ENCODE measurements at places on chromosomes 3 and 15. TPM values are rescaled to one million over a fixed set of nuclear protein-coding genes. Genes with fewer than 3 reads are reported as not detected.

GRCh38 chr3:183354874-183355273, 73.5 kb downstream of the MCF2L2 start:
- no peak for DNase-seq
- H3K36me3 ChIP-seq = peaks cover 13% of the 10 kb centered on the region
- H3K4me1 ChIP-seq = peaks cover 20% of the 10 kb centered on the region
- no peak overlapping the region for H3K4me3 ChIP-seq

DNA sequence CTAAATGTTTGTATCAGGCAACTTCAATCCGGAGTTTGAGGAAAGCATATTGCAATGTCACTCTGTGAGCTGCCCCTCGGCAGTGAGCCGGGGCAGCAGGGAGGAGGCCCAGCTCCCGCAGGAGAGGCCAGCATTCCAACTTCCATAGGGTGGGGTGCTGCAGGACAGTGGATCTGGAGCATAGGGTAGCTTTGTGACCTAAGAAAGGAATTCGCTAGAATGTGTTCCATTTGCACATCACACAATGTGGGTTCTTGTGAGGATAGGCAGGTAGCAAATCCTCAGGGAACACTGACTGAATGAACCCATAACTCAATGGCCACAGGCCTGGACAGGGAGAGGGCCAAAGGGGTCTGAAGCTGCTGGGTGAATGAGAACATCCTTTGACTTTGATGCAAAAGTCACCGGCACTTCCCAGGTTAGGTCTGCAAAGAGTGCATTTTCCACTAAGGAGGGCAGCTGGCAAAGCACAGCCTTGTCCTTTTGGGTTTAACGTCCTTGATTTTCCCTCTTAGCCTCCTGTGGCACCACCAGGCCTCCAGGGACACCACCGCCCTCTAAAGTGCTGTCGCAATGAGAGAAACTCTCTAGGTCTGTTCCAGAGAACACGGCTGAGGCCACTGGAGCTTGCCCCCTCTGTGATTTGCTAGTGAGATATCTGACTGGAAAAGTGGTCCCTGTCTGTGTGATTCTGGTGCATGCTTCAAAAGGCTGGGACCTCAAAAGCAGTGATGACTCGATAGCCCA, 36.2 kb downstream of the GABRB3 start:
- H3K27ac ChIP-seq = no peak overlapping the region
- no peaks in the 10 kb centered on the region for H3K4me1 ChIP-seq
- no peaks in the 10 kb centered on the region for H3K27me3 ChIP-seq
- DNase-seq = no peak

GRCh38 chr3:30393079-30393478, 213.3 kb upstream of the TGFBR2 start:
- DNase-seq = no peak
- H3K4me1 ChIP-seq = no peaks in the 10 kb centered on the region
- H3K36me3 ChIP-seq = peaks cover 12% of the 10 kb centered on the region
- no peak overlapping the region for H3K4me3 ChIP-seq

- peak overlapping the region; percentile 46 for H3K27ac ChIP-seq
- peaks cover 4% of the 10 kb centered on the region for H3K36me3 ChIP-seq
- no peaks in the 10 kb centered on the region for H3K27me3 ChIP-seq
- peaks cover 29% of the 10 kb centered on the region for H3K4me1 ChIP-seq
These were observed 16.0 kb upstream of the MYO1E start for GRCh38 chr15:59388670-59389069.

- no peaks in the 10 kb centered on the region for H3K27me3 ChIP-seq
- H3K36me3 ChIP-seq = peaks cover 25% of the 10 kb centered on the region
- H3K4me1 ChIP-seq = no peaks in the 10 kb centered on the region
- no peak overlapping the region for H3K4me3 ChIP-seq
- H3K27ac ChIP-seq = peak overlapping the region; percentile 9
These were observed 42.1 kb downstream of the TLE3 start for GRCh38 chr15:70055601-70056051.

Gene PP2D1
- not detected for total RNA-seq

GRCh38 chr3:149648525-149648924, 9.3 kb downstream of the WWTR1 start:
- DNase-seq = no peak
- peaks cover 19% of the 10 kb centered on the region for H3K27me3 ChIP-seq
- H3K36me3 ChIP-seq = no peaks in the 10 kb centered on the region
- no peak overlapping the region for H3K27ac ChIP-seq

Gene MAP1A
- 3.5 TPM for total RNA-seq

Gene SEMA5B
- 0.28 TPM for total RNA-seq

DNA sequence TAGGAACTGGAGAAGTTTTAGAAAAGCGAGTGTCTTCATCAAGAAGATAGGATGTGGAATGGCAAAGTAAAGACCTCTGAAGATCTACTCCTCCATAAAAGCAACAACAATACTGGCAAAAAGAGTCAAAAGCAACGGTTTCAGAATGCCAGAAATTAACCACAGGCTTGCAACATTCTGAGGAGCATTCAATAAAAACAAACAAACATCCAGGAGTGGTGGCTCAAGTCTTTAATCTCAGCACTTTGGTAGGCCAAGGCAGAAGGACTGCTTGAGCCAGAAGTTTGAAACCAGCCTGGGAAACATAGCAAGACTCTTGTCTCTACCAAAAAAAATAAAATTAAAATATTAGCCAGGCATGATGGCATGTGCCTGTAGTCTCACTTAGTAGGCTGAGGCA, 143.2 kb upstream of the HACD2 start:
- no peak overlapping the region for H3K27ac ChIP-seq
- no peaks in the 10 kb centered on the region for H3K36me3 ChIP-seq
- H3K4me1 ChIP-seq = no peaks in the 10 kb centered on the region
- peaks cover 12% of the 10 kb centered on the region for H3K27me3 ChIP-seq
- no peak for DNase-seq

Gene TICRR
- total RNA-seq = 20.6 TPM

DNA sequence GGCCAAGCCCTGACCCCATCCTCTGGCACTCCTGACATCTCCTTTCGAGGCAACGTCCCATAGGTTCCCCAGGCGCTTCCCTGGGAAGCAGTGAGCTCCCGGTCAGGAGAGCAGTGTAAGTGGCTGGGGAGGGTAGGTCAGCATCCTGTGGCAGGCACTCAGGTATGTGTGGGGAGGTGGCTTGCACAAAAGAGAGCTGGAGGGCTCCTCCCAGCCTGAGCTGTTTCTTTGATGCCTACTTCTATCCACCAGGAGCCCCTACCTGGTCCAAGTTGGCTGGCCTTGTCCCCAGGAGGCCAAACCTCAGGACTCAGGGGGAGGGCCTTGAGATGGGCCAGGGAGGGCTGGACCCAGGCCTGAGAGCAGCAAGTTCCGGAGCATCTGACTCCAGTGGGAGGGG, 31.7 kb upstream of the LINGO1 start:
- H3K4me1 ChIP-seq = no peaks in the 10 kb centered on the region
- DNase-seq = no peak
- H3K27me3 ChIP-seq = peaks cover 4% of the 10 kb centered on the region
- no peak overlapping the region for H3K4me3 ChIP-seq
- no peaks in the 10 kb centered on the region for H3K36me3 ChIP-seq
- no peak overlapping the region for H3K27ac ChIP-seq

DNA sequence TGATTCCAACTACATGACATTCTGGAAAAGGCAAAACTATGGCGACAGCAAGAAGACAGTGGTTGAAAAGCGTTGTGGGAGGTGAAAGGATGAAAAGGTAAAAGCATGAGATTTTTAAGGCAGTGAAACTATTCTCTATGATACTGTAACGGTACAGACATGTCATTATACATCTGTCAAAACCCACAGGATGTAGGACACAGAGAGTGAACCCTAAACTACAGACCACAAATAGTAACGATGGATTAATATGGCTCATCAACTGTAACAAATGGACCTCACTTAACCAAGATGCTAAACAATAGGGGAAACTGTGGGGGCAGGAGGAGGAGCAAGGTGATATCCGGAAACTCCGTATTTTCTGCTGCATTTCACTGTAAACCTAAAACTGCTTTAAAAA, 39.1 kb downstream of the MYO9A start:
- H3K4me3 ChIP-seq = no peak overlapping the region
- peaks cover 4% of the 10 kb centered on the region for H3K27me3 ChIP-seq
- H3K4me1 ChIP-seq = peaks cover 8% of the 10 kb centered on the region
- DNase-seq = no peak
- peaks cover 7% of the 10 kb centered on the region for H3K36me3 ChIP-seq
- no peak overlapping the region for H3K27ac ChIP-seq

Gene EPHA3
- total RNA-seq = not detected

- H3K27me3 ChIP-seq = no peaks in the 10 kb centered on the region
- peaks cover 18% of the 10 kb centered on the region for H3K36me3 ChIP-seq
- H3K4me1 ChIP-seq = peaks cover 41% of the 10 kb centered on the region
- DNase-seq = no peak
These were observed 11.9 kb downstream of the ANP32A start for GRCh38 chr15:68808770-68809169.

DNA sequence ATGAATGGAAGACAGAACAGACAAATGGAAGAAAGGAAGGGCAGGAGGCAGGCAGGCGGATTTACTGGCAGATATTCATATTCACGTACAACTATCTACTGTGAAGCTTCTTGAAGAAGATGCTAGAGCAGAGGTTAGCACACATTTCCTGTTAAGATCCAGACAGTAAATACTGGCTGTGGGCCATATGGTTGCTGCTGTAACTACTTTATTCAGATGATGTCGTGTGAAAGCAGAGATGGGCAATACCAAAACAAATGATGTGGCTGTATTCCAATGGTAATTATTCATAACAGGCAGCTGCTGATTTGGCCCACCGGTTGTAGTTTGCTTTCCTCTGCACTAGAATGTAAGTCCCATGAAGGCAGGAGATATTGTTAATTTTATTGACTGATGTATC, 115.7 kb upstream of the PRTG start:
- H3K36me3 ChIP-seq = peaks cover 15% of the 10 kb centered on the region
- H3K4me1 ChIP-seq = no peaks in the 10 kb centered on the region
- H3K4me3 ChIP-seq = no peak overlapping the region
- no peak for DNase-seq
- H3K27ac ChIP-seq = no peak overlapping the region

Gene CX3CR1
- total RNA-seq = 0.94 TPM

GRCh38 chr3:49511639-49512038, 41.6 kb downstream of the DAG1 start:
- no peaks in the 10 kb centered on the region for H3K4me1 ChIP-seq
- H3K27ac ChIP-seq = no peak overlapping the region
- no peak overlapping the region for H3K4me3 ChIP-seq
- peaks cover 22% of the 10 kb centered on the region for H3K36me3 ChIP-seq

DNA sequence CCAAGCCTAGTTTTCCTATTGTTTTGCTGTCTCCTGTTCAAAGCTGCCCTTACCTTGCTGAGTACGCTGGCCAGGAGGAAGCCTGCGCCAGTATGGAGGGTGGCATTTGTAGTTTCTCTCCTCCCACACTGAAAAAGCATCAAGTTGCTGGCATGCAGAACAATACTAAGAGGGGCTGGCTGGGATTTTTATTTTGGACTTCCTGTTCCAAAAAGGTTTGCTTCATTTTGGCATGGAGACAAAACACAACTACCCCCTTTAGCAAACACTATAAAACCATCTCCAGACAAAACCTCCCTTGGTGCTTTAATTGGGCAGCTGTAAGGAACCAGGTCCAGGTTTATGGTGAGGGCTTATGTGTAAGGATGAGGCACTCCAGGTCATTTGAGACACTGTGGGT, 457.6 kb downstream of the PDCD6IP start:
- no peak overlapping the region for H3K27ac ChIP-seq
- no peaks in the 10 kb centered on the region for H3K4me1 ChIP-seq
- H3K4me3 ChIP-seq = no peak overlapping the region

Gene RNF7
- total RNA-seq = 52.5 TPM

- no peaks in the 10 kb centered on the region for H3K36me3 ChIP-seq
- H3K4me1 ChIP-seq = no peaks in the 10 kb centered on the region
- H3K27ac ChIP-seq = no peak overlapping the region
- no peak for DNase-seq
These were observed 100.3 kb downstream of the MECOM start for GRCh38 chr3:169562988-169563774.

DNA sequence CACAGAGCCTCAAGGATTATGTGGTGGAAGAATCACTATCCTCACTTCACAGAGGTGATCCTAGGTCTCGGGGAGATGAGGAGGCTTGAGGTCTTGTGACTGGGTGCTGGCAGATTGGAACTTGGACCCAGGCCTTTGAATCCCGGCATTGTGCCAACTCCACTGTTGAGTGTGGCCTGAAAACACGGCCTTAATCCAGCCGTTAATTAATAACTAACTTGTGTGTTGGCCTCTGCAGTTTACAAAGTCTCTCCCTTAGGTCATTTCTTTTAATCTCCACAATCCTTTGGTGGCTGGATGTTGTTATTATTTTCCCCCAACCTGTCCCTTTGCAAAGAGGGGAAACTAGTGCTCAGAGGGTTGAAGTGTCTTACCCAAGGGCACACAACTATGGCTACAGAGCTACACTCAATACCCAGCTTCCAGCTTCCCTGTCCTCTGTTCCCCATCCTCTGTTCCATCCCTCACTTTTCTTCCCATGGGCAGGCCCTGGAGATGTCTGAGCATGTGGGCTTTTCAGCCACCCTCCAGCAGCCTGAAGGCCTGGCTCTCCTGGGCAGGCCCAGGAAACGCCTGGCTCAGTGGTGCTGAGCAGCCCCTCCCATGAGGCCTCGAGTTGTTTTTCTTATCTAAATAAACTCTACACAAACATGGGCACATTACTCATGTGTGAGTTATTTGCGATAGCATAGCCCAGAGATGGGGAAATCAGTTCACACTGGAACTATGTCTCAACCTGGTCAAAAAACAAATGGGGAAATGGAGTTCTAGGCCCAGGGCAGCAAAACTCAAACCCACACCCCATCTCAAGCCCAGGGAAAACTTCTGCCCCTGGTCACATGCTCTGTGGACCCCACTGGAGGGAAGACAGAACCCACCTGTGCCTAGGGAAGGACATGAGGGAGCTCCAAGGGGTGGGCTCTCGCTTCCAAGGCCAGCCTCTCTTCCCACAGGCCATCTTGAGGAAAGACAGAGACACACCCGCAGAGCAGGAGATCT, 16.8 kb upstream of the SMAD3 start:
- DNase-seq = no peak
- peaks cover 2% of the 10 kb centered on the region for H3K27me3 ChIP-seq
- peaks cover 12% of the 10 kb centered on the region for H3K4me1 ChIP-seq
- H3K27ac ChIP-seq = no peak overlapping the region
- H3K4me3 ChIP-seq = no peak overlapping the region

DNA sequence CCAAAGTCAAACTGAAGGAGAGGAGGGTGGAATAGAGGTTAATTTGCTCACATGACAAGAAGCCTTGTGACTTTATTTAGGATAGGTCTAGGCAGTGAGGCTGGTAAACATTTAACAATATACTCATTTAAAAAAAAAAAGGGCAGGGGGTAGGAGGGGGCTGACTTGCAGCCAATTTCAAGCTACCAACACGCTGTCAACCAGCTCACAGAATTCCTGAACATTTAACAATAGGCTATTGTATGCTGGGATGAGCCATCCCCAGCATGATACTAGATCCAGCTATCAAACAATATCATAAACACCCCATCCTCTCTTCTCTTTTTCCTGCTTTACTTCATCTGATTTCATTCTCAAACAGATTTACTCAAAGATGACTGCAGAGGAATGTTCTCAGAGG, 1096.3 kb upstream of the CFAP20DC start:
- no peaks in the 10 kb centered on the region for H3K36me3 ChIP-seq
- no peaks in the 10 kb centered on the region for H3K27me3 ChIP-seq
- no peak overlapping the region for H3K4me3 ChIP-seq
- no peak for DNase-seq
- no peak overlapping the region for H3K27ac ChIP-seq
